A549 treated with CpdA at 1 μM for 4 hours (cell line): ENCODE measurements at places on chromosomes 1 and 21. TPM values are rescaled to one million over a fixed set of nuclear protein-coding genes. Genes with fewer than 3 reads are reported as not detected.

ACTL8 gene
- total RNA-seq = 1.2 to 1.9 TPM (median 1.7 TPM) in 5 replicates

TMEM51 gene
- 38.4 to 44.7 TPM (median 43.3 TPM) in 5 replicates for total RNA-seq

OTUD3 gene
- 2.8 to 4.3 TPM (median 3.0 TPM) in 5 replicates for total RNA-seq

PROX1 gene
- 0.02 to 0.17 TPM (median 0.09 TPM) in 4 of 5 replicates, not detected in the other for total RNA-seq

TSTD1 gene
- 0.25 to 0.52 TPM (median 0.40 TPM) in 4 of 5 replicates, not detected in the other for total RNA-seq
